ENCODE measurements at places on chromosomes 5 and 9.
A peak's percentile ranks its signal among the peaks of the same experiment; 100 is the strongest.

DNA sequence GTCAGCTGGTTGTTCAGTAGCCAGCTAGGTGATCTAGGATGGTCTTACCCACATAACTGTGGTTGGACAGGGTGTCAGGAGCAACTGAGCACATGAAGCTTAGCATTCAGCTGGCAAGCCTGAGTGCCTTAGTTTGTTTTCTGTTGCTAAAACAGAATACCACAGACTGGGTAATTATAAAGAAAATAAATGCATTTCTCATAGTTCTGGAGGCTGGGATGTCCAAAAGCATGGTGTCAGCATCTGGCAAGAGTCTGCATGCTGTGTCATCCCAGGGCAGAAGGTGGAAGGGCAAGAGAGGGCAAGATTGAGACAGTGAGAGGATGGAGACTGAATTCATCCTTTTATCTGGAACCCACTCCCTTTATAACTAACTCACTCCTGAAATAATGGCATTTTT lies 921.5 kb downstream of the TLE4 start:
- DNase-seq: no peak

DNA sequence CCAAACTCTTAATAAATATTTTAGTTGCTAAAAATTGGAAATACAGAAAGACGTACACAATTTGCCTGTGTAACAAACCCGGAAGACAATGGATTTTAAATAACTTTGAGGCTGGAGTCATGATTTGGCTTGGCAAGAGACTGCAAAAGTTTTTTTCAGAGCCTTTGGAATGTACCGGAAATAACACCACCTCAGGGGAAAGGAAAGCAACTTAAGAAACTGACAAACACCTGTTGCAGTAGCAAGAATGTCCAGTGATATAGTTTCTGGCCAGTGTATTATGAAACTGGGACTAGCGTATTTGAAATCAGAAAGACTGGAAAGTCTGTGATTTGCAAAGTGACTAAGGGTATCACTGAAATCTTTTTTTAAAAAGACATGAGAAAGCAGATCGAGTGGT lies 842 bp downstream of the MUSK start:
- DNase-seq: no peak

- DNase-seq: no peak
These were observed 3.5 kb downstream of the SOWAHA start for GRCh38 chr5:132816554-132816953.

DNA sequence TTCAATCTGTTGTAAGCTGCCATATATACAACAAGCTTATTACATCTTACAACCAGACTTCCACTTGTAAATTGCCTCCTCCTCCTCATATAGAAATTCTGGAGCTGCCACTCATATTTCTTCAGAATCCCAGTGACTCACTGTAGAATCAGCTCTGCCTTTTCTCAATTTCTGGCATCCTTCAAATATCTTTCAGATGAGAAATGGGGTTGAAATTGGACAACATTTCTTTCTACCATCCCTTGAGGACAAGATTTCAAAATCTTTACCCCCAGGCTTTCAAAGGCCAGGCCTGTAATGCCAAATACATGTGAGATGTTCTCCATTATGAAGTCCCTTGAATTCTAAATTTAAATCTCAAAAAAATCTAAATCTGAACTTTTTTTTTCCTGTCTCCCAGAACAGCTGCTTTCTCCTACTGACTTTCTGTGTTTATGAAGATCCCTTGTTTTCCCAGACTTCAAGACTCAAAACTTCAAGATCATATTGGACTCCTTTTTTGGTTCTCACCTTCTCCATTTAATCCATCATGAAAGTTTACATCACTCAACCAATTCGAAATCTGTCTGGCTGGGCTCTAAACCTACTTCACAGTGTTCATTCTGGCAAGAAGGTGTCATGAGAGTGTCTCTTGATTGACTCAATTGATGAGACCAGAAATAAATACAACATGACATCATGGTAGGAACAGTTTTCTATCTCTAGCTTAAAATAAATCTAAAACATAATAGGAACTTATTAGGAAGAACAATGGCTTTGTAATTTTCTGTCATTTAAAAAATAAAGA lies 109.8 kb downstream of the HMHB1 start:
- DNase-seq: no peak

- DNase-seq: no peak
These were observed 76.5 kb downstream of the GLIS3 start for GRCh38 chr9:4223312-4223833.

DNA sequence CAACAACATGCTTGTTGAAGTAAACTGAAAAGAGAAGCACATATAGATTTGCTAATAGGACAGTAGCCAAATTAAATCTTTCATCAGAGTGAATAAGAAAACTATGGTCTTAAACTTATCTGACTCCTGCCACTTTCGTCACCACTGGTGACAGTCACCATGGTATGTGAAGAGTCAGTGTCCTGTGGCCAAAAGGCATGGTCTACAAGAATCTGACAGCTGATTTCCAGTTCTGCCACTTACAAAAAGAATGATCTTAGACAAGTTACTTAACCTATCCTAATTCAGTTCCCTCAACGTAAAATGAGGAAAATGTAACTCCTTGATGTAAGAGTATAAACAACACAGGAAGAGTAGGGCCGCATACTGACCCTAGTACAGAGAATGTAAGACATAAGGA lies 102.0 kb downstream of the LPAR1 start:
- DNase-seq: no peak

DNA sequence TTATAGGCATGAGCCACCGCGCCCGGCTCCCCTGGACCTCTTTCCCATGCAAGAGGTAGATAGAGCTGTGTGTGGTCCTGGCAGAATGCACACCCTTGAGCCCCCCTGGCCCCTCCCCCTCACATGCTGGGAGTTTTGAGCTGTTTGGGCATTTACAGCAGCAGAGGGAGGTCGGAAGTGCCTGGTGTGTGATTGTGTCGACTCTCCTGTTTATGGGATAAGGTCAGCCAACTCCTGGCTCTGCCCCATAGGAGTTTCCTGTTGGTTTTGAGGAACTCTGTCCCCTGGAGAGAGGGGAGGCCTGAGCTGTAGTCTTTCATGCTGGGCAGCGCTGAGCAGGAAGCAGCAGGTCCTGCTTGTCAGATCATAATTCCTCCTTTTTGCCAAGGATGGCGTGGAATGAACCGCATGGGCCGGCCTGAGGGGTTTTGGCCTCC lies 6.0 kb downstream of the LRRC8A start:
- no peak for DNase-seq

GRCh38 chr5:77981820-77982219 lies 205.7 kb upstream of the TBCA start:
- DNase-seq: no peak

DNA sequence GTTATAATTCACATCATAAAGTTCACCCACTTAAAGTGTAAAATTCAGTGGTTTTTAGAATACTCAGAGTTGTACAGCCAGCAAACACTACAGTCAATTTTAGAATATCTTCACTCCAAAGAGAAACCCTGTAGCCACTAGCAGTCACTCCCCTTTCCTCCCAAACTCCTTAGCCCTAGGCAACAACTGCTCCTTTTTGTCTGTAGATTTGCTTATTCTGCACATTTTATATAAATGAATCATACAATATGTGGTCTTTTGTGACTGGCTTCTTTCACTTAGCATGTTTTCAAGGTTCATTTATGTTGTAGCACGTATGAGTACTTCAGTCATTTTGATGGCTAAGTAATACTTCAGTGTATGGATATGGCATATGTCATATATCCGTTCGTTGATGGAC lies 38.7 kb downstream of the TGFBR1 start:
- DNase-seq: no peak

DNA sequence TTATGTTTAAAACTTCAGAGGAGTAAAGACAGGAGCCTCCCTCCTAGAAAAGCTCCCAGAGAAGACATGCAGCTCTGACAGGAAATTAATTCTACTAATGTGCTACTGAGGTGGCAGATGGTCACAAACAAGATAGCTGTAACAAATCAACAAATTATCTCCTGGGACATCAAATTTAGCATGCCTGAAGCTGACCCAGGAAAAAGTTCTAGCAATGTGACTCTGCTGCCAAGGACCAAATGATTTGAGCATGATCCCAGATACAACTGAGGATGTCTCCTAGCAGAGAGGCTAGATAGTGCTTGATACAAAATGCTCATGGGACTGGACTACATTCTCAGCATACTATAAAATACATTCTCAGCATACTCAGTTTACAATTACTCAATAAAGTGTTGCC lies 413.5 kb upstream of the SMC2 start:
- DNase-seq: no peak

DNA sequence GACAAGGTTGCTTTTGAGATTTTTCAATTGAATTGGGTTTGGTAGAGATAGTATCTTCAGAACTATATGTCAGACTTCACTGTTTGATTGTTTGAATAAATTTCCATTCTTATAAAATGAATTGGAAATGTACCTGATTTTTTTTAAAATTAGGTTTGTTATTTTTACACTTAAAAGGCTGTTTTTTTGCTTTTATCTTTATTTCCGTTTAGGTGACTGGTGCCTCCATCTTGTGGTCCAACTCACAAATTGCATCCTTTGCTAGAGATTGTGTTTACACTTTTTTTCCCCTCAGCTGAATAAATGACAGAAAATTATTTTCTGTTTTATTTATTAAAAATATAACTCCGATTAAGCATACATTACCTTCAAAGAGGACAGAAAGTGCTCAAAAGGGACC lies 15.6 kb downstream of the NDUFAF2 start:
- no peak for DNase-seq

- no peak for DNase-seq
These were observed 8.6 kb downstream of the CHMP5 start for GRCh38 chr9:33273266-33273971.

GRCh38 chr5:95619096-95619495 lies 791 bp upstream of the GPR150 start:
- DNase-seq: no peak

DNA sequence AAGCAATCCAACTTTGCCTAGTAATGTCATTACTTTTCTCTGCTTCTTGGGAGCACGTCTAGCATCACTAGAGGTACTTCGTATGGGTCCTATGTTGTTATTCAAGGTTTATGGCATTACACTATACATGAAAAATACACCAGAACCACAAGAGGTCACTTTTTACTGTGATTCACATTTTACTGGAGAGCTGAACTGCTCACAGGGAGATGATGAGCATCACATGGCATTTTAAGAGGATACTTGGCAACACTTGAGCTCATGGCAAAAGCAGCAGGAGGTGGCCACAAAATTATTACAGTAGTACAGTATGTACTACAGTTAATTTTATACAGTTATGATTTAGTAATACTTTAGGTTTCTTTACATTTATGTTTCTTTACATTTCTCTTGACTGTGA lies 223.4 kb downstream of the PARP8 start:
- no peak for DNase-seq

GRCh38 chr5:163478126-163478981 lies 17.9 kb downstream of the HMMR start:
- DNase-seq: no peak

DNA sequence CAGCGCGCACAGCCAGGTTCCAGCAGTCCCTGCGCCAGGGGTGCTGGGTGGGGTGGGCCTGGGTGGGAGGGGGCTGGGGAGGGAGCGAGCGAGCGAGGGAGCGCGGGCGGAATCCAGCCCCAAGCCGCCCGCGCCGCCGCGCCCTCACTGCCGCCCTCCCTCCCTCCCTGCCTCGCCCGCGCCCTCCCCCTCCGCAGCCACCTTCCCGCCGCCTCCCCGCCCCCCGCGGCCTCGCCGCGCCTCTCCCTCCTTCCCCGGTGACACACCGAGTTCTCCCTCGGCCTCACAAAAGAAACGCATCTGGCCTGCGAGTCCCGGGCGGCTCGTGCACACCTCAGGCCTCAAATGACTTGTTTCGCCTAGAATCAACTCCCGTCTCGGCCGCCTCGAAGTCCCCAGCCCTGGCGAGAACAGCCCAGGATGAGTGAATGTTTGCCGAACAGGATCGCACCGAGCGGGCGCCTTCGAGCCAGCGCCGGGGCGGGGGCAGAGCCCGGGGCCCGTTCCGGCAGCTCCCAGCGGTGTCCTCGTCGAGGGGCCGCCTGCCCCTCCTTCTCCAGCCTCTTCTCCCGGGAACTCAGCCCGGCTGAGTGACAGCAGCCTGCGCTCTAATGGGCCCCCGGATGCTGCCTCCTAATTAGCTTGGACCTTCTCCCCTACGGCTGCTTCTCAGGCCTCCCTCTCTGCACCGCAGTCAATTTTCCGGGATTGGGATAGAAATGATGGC lies 371 bp upstream of the PITX1 start:
- peak; percentile 71 for DNase-seq

DNA sequence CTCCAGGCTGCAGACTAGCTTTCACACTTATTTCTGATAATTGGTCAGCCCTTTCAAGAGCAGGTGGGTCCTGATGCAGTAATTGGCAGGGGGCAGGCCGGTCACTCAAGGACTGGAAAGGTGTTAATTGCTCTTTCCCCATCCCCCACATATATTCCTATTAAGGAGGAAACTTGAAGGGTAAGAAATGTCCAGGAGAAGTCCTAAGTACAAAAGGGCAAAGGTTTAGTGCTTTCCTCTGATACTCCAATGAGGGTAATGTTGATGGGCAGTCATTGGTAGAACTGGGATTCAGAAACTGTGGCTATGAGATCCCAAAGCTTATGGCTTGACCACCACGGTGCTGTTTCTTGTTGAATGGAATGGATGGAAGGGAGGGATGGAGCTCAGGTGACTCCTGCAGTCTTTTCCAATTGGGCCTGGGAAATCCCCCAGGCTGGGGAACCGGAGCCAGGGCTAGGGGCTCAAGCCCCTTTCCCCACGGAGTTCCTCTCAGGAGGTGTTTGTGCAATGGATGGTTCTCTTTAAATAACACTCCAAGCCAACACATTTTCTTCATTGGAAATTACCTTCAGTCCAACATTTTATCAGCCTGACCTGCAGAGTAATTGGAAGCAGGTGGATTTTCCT lies 103.2 kb upstream of the ALDH1B1 start:
- DNase-seq: no peak

- no peak for DNase-seq
These were observed 52.9 kb downstream of the COMMD10 start for GRCh38 chr5:116137544-116138378.

DNA sequence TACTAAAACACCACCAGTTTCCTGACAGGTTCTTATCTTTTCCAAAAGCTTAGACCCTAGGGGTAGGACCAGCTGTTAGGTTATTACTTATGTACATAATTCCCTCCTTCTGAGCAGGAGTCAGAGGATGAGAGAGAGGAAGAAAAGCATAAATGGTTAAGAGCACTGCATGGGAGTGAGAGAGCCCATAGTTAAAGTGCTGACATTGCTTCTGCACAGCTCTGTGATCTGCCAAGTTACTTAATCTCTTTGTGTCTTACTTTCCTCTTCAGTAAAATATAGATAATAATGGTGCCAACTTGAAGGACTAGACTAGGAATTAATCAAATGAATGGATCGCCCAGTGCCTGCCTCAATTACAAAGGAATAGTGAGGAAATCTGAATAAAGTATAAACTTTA lies 66.4 kb downstream of the NRG2 start:
- no peak for DNase-seq

DNA sequence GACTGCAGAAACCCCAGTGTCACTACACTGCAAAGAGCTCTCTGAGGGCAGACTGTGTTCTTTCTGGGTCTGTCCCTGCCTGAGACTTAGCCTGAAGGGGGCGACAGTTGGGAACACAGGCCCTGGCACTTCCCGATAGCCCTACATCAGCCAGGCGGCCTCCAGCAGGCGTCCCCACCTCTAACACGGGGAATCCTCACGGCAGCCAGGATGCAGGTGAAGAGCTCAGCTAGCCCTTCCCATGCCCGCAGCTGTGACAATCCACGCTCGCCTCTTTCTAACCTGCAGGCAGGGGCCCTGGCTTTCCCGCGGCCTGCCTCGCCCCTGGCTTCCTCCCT lies 5.9 kb downstream of the MED22 start:
- no peak for DNase-seq

- DNase-seq: no peak
These were observed 55.7 kb downstream of the NXNL2 start for GRCh38 chr9:88590558-88591146.

- no peak for DNase-seq
These were observed 93.1 kb upstream of the IFNK start for GRCh38 chr9:27430750-27431535.
